Occipital lobe (tissue), 3 donors: ENCODE measurements at places on chromosomes 2 and 18. TPM values are rescaled to one million over a fixed set of nuclear protein-coding genes. Genes with fewer than 3 reads are reported as not detected.

Gene PIEZO2
- 8.0 TPM for total RNA-seq

Gene SAG
- total RNA-seq: not detected

Gene EDAR
- not detected for total RNA-seq

Gene MDH1B
- 2.5 TPM for total RNA-seq

Gene AGFG1
- 112 TPM for total RNA-seq

Gene RAB6D
- total RNA-seq: 0.62 TPM

Gene ERBB4
- 127 TPM for total RNA-seq

Gene GAL3ST2
- total RNA-seq: 0.16 TPM

Gene ANKRD53
- 0.62 TPM for total RNA-seq

Gene ATP6V1B1
- not detected for total RNA-seq

Gene SLC20A1
- total RNA-seq: 34.2 TPM

Gene CLASP1
- 215 TPM for total RNA-seq

Gene SCN2A
- total RNA-seq: 219 TPM

Gene DAPL1
- not detected for total RNA-seq

Gene LIMS3
- 2.3 TPM for total RNA-seq

Gene UGT1A1
- total RNA-seq: not detected

Gene CNTNAP5
- total RNA-seq: 41.0 TPM

Gene B4GALT6
- total RNA-seq: 8.1 TPM

Gene CDH2
- total RNA-seq: 200 TPM

Gene HOXD9
- total RNA-seq: not detected

Gene NAT8
- not detected for total RNA-seq

Gene LOXHD1
- total RNA-seq: 0.16 TPM

Gene SP3
- total RNA-seq: 215 TPM

Gene CCDC74A
- total RNA-seq: 4.1 TPM

Gene EVX2
- total RNA-seq: not detected

Gene C2orf81
- total RNA-seq: 0.62 TPM

Gene CFC1
- total RNA-seq: not detected

Gene SMYD1
- total RNA-seq: not detected

Gene CERKL
- 1.1 TPM for total RNA-seq

Gene TSHZ1
- total RNA-seq: 4.1 TPM

Gene MDH1
- total RNA-seq: 162 TPM

Gene TCF23
- not detected for total RNA-seq

Gene LRRC30
- total RNA-seq: not detected

Gene IL1A
- not detected for total RNA-seq

Gene POLR1A
- total RNA-seq: 9.5 TPM

Gene CPO
- total RNA-seq: not detected

Gene ALPI
- total RNA-seq: not detected

Gene CD207
- total RNA-seq: not detected

Gene MZT2B
- 73.9 TPM for total RNA-seq

Gene CNGA3
- 4.4 TPM for total RNA-seq

Gene DNER
- 86.7 TPM for total RNA-seq

Gene GALNT14
- 4.7 TPM for total RNA-seq

Gene METTL5
- 37.1 TPM for total RNA-seq

Gene AFF3
- 105 TPM for total RNA-seq

Gene TFCP2L1
- 0.47 TPM for total RNA-seq

Gene MTCL1
- total RNA-seq: 24.6 TPM

Gene POTEC
- not detected for total RNA-seq

Gene METTL8
- total RNA-seq: 25.3 TPM

Gene ATP6V1C2
- 0.16 TPM for total RNA-seq

Gene OTX1
- total RNA-seq: 2.5 TPM
